ENCODE measurements at places on chromosomes 6 and 20. TPM values are rescaled to one million over a fixed set of nuclear protein-coding genes. Genes with fewer than 3 reads are reported as not detected.

- peaks cover 20% of the 10 kb centered on the region for H3K4me1 ChIP-seq
- H3K27me3 ChIP-seq, result no peaks in the 10 kb centered on the region
- H3K36me3 ChIP-seq, result no peaks in the 10 kb centered on the region
- no peak overlapping the region for H3K27ac ChIP-seq
- no peak overlapping the region for H3K4me3 ChIP-seq
- no peak for DNase-seq
These were observed 8.7 kb downstream of the ZMYND8 start for GRCh38 chr20:47347661-47348435.

DNA sequence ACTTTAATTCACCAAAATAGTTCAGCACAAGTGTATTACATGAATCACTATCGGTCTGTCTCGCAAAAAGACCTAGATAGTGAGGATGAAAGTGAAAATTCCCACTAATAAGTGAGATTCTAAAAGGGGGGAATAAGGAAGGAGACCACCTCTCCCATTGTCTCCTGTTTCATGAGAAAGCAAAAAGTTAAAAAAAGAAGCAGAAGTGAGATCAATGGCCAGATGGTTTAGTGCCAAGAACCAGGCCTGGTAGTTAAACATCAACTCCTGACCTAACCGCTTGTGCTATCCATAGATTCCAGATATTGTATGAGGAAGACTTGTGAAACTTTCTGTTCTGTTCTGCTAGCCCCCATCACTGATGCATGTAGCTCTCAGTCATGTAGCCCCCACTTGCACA, 293.0 kb downstream of the RNGTT start:
- no peak for DNase-seq
- no peak overlapping the region for H3K4me3 ChIP-seq
- H3K27ac ChIP-seq, result no peak overlapping the region

GRCh38 chr20:22472447-22473100, 111.8 kb downstream of the FOXA2 start:
- H3K27me3 ChIP-seq, result no peaks in the 10 kb centered on the region
- no peaks in the 10 kb centered on the region for H3K4me1 ChIP-seq
- H3K36me3 ChIP-seq, result no peaks in the 10 kb centered on the region
- H3K4me3 ChIP-seq, result no peak overlapping the region
- DNase-seq, result no peak

- no peaks in the 10 kb centered on the region for H3K36me3 ChIP-seq
- no peak for DNase-seq
These were observed 91.0 kb downstream of the YTHDF1 start for GRCh38 chr20:63124782-63125580.

GRCh38 chr6:30100585-30101443, 12.1 kb downstream of the TRIM31 start:
- no peaks in the 10 kb centered on the region for H3K36me3 ChIP-seq
- peak overlapping the region; percentile 70 for H3K4me3 ChIP-seq
- peak; percentile 32 for DNase-seq
- peaks cover 38% of the 10 kb centered on the region for H3K4me1 ChIP-seq
- H3K27ac ChIP-seq, result peak overlapping the region; percentile 40

- H3K4me3 ChIP-seq, result no peak overlapping the region
- H3K4me1 ChIP-seq, result peaks cover 6% of the 10 kb centered on the region
- H3K27ac ChIP-seq, result no peak overlapping the region
- DNase-seq, result no peak
These were observed 85.8 kb upstream of the ARMC2 start for GRCh38 chr6:108762394-108762793.

DNA sequence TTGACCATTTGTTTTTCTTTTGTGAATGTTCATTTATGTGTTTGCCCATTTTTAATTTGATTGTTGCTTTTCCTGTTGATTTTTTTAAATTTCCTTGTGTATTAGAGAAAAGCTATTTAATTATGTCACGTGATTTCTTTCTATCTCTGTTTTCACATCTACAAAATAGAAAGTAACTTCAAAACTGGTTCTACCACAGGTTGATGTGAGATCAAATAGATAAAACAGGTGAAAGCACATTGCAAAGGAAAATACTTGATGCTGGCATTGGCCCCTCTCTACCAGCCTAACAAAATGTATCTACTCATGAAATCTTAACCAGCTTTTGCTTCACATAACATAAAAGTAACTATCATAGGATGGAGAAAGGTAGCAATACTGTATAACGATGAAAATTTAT, 129.2 kb downstream of the TMEM242 start:
- no peaks in the 10 kb centered on the region for H3K27me3 ChIP-seq
- peaks cover 36% of the 10 kb centered on the region for H3K36me3 ChIP-seq
- H3K27ac ChIP-seq, result no peak overlapping the region
- H3K4me3 ChIP-seq, result no peak overlapping the region
- no peak for DNase-seq

GRCh38 chr6:7219310-7219709, 93.7 kb downstream of the SSR1 start:
- no peak overlapping the region for H3K27ac ChIP-seq
- H3K27me3 ChIP-seq, result no peaks in the 10 kb centered on the region
- H3K4me1 ChIP-seq, result no peaks in the 10 kb centered on the region
- no peak overlapping the region for H3K4me3 ChIP-seq
- H3K36me3 ChIP-seq, result peaks cover 64% of the 10 kb centered on the region

- no peaks in the 10 kb centered on the region for H3K27me3 ChIP-seq
- no peak for DNase-seq
- H3K36me3 ChIP-seq, result peaks cover 86% of the 10 kb centered on the region
- H3K27ac ChIP-seq, result peak overlapping the region; percentile 80
- H3K4me3 ChIP-seq, result no peak overlapping the region
These were observed 7.4 kb downstream of the OSER1 start for GRCh38 chr20:44203161-44203560.

GRCh38 chr6:80535914-80536565, 429.6 kb downstream of the BCKDHB start:
- peak; percentile 84 for DNase-seq
- peaks cover 37% of the 10 kb centered on the region for H3K36me3 ChIP-seq

DNA sequence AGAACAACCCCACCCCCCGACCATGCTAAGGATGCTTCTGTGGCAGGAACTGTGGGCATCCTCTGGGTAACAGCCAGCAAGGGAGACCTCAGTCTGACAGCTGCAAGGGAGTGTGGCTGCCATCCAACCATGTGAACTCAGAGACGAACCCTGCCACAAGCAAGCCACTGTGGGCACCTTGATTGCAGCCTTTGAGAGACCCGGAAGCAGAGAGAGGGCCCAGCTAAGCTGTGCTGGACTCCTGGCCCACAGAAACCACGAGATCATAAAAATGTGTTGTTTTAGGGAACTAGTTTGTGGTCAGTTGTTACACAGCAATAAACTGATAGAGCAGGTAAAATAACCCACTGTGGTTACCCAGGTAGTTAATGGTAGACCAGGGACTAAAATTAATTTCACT, 414.6 kb downstream of the CDH26 start:
- no peaks in the 10 kb centered on the region for H3K36me3 ChIP-seq
- DNase-seq, result no peak
- H3K27ac ChIP-seq, result no peak overlapping the region
- no peaks in the 10 kb centered on the region for H3K4me1 ChIP-seq
- peaks cover 33% of the 10 kb centered on the region for H3K27me3 ChIP-seq

DNA sequence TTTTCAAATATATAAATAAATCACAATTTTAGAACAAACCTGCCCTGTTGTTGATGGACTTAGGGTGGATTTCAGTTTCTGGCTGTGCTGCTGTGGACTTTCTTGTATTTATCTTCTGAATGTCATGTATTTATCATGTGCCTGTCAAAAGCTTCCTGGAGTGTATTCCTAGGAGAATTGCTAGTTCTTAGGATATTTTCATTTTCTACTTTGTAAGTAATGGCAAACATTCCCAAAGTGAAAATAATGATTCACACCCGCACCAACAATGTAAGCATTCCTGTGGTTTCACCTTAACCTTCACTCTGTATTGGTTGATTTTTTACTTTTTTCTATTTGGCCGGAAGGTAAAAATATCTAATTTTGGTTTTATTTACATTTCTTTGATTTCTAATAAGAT, 387.8 kb downstream of the SMOC2 start:
- DNase-seq, result no peak
- H3K36me3 ChIP-seq, result no peaks in the 10 kb centered on the region
- no peak overlapping the region for H3K27ac ChIP-seq
- H3K27me3 ChIP-seq, result peaks cover 10% of the 10 kb centered on the region
- no peaks in the 10 kb centered on the region for H3K4me1 ChIP-seq

GRCh38 chr20:51700809-51701285, 67.3 kb downstream of the ATP9A start:
- H3K4me3 ChIP-seq, result no peak overlapping the region
- H3K27ac ChIP-seq, result no peak overlapping the region
- peak; percentile 71 for DNase-seq
- no peaks in the 10 kb centered on the region for H3K27me3 ChIP-seq

DNA sequence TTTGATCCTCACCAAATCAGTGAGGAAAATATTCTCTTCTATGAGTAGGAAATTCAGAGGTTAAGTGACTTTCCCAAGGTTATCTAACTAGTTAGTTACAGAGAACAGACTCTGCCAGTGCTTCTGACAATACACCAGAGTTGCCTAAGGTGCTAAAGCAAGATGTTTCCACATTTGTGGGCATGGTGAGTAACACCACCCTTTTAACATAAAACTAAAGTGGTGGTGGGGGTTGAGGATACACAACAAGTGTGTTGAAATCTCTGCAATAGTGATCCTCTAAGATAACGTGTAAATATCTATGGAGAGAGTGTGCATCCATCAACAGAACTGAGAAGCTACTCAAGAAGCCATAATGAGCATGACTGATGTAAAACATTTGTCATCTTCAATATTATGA, 11.7 kb downstream of the VNN2 start:
- H3K36me3 ChIP-seq, result no peaks in the 10 kb centered on the region
- H3K27me3 ChIP-seq, result no peaks in the 10 kb centered on the region
- H3K4me3 ChIP-seq, result no peak overlapping the region
- DNase-seq, result peak; percentile 72
- peaks cover 26% of the 10 kb centered on the region for H3K4me1 ChIP-seq

DNA sequence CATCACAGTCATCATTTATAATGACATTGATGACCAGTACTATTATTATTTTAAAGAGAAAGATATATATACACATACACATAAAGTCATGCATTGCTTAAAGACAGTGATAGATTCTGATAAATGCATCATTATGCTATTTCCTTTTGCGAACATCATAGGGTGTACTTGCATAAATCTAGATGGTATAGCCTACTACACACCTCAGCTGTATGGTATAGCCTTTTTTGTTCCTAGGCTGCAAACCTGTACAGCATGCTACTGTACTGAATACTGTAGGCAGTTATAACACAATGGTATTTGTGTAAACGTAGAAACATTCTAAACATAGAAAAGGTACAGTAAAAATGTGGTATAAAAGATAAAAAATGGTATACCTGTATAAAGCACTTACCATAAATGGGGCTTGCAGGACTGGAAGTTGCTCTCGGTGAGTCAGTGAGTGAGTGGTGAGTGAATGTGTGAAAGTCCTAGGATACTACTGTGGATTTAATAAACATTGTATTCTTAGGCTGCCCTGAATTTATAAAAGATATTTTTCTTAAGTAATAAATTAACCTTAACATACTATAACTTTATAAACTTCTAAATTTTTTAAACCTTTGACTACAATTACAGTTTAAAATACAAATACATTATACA, 23.9 kb downstream of the QKI start:
- peaks cover 23% of the 10 kb centered on the region for H3K4me1 ChIP-seq
- H3K27ac ChIP-seq, result no peak overlapping the region
- DNase-seq, result peak; percentile 20
- H3K27me3 ChIP-seq, result no peaks in the 10 kb centered on the region

- DNase-seq, result no peak
- no peaks in the 10 kb centered on the region for H3K36me3 ChIP-seq
- peak overlapping the region; percentile 2 for H3K4me3 ChIP-seq
These were observed 1.8 kb upstream of the RNF24 start for GRCh38 chr20:4017051-4017712.

- peaks cover 8% of the 10 kb centered on the region for H3K36me3 ChIP-seq
- no peaks in the 10 kb centered on the region for H3K27me3 ChIP-seq
- H3K4me3 ChIP-seq, result no peak overlapping the region
- H3K4me1 ChIP-seq, result peaks cover 6% of the 10 kb centered on the region
These were observed 1.5 kb downstream of the HM13 start for GRCh38 chr20:31515775-31516107.

DNA sequence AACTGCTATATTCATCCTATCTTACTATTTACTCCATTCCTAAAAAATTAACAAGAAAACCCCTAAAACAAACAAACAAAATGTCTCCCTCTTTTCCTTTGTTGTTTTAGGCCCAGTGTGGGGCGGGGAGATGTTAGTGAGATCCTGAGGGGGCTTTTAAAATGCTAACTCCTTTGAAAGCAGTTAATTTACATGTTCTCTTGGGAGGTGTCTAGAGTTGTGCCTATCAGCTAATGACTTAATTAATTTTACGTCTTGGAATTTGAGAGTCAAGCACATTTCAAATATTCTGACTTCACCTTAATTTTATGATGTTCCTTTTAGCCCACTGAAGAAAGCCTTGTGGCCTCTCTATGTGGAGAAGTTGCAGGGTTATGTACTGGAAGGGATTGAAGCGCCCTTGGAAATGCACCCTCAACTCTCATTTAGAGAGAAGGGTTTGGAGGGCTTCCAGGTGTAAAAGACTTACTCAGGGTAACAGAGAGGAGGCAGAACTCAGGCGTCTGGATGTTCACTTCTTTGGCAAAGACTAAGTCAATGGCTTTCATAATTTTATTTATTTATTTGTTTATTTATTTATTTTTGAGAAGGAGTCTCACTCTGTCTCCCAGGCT, 4.9 kb downstream of the SASH1 start:
- H3K27ac ChIP-seq, result no peak overlapping the region
- no peaks in the 10 kb centered on the region for H3K27me3 ChIP-seq
- peaks cover 26% of the 10 kb centered on the region for H3K4me1 ChIP-seq
- H3K36me3 ChIP-seq, result no peaks in the 10 kb centered on the region
- no peak overlapping the region for H3K4me3 ChIP-seq

GRCh38 chr6:1797801-1798200, 188.1 kb downstream of the FOXC1 start:
- DNase-seq, result no peak
- no peaks in the 10 kb centered on the region for H3K36me3 ChIP-seq
- no peaks in the 10 kb centered on the region for H3K27me3 ChIP-seq
- H3K4me1 ChIP-seq, result no peaks in the 10 kb centered on the region
- no peak overlapping the region for H3K27ac ChIP-seq

DNA sequence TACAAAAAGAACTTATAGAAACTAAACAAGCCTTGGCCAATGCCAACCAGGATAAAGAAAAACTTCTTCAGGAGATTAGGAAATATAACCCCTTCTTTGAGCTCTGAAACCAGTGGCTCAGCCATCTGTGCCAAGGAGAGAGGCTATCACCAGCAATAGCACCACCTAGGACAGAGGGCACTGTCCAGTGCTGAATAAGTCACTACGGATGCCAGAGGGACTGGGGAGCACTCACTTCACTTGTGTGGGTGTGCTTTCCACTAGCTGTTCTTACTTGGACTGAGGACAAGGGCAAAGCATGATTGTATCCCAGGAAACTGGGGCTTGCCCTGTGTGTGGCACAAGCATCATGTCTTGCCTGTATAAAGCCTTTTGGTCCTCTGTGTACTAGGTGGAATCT, 15.5 kb downstream of the TAF11 start:
- no peak for DNase-seq
- no peak overlapping the region for H3K4me3 ChIP-seq
- no peaks in the 10 kb centered on the region for H3K27me3 ChIP-seq
- H3K4me1 ChIP-seq, result no peaks in the 10 kb centered on the region
- peaks cover 76% of the 10 kb centered on the region for H3K36me3 ChIP-seq

- H3K27me3 ChIP-seq, result no peaks in the 10 kb centered on the region
- no peaks in the 10 kb centered on the region for H3K36me3 ChIP-seq
- H3K27ac ChIP-seq, result peak overlapping the region; percentile 76
- DNase-seq, result no peak
These were observed 195.6 kb downstream of the HDGFL1 start for GRCh38 chr6:22765015-22765414.

The LY6G6C gene
- total RNA-seq, result not detected

The CCN6 gene
- not detected for total RNA-seq

The SCRT2 gene
- total RNA-seq, result not detected

The MDFI gene
- total RNA-seq, result 59.1 TPM

The MOG gene
- not detected for total RNA-seq

The PEX3 gene
- total RNA-seq, result 24.3 TPM

The SLC22A16 gene
- not detected for total RNA-seq

The ISM1 gene
- 1.3 TPM for total RNA-seq

The MYB gene
- total RNA-seq, result not detected
